ENCODE measurements at places on chromosomes 12 and 14.

GRCh38 chr12:49052451-49053208 lies 8.0 kb downstream of the KMT2D start:
- DNase-seq: no peak

- DNase-seq: no peak
These were observed 25.9 kb downstream of the DUSP6 start for GRCh38 chr12:89326239-89327040.

DNA sequence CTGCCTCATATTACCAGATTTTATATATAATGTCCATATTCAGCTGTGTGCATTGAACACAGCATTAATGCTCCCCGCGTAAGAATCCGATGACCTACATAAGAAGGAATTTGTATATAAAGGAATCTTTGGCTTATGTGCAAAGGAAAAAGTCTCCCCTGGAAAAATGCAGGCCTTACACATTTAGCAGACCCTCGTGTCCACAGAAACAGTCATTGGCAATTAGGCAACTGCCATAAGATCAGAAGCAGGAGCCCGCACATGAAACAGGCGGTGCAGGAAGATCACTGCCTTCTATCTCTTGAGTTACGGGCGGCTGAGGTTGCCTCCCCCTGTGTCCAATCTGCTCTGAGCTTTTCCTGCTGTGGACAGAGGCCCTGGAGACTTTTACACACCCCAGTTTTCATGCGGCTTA lies 63.2 kb upstream of the RFX4 start:
- no peak for DNase-seq

GRCh38 chr14:58732387-58732786 lies 94.6 kb downstream of the DACT1 start:
- no peak for DNase-seq

DNA sequence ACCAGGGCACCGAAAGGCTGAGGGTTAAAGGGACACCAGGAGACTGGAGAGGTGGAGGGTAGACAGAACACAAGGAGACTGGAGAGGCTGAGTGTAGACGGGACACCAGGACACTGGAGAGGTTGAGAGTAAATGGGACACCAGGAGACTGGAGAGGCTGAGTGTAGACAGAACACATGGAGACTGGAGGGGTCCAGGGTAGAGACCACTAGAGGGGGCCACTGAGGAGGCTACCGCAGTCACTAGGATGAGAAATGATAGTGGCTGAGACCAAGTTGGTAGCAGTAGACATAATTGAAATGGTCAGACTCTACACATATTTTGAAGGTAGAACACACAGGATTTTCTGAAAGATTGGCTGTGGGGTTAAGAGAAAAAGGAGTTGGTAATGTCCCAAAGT lies 68.2 kb downstream of the PAH start:
- no peak for DNase-seq
